RCC 7860 (cell line): ENCODE measurements at places on chromosomes 7 and 10.
A peak's percentile ranks its signal among the peaks of the same experiment; 100 is the strongest.

DNA sequence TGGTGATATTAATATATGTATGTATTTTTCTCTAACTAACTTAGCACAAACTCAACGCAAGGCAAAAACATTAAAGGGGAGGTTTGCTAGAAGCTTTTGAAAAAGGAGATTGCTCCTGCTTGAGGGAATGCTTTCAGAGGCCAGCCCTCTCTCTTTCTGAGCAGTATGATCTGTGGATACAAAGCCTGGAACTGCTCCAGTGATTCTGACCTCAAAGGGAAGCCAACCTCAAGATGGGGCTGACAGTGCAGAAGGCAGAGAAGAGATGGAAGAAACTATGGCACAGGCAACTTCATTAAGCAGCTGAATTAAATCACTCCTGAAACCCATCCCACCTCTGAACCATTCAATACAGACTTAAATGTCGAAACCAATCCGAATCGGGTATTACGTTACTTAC lies 102.4 kb downstream of the USP6NL start:
- no peak for DNase-seq

DNA sequence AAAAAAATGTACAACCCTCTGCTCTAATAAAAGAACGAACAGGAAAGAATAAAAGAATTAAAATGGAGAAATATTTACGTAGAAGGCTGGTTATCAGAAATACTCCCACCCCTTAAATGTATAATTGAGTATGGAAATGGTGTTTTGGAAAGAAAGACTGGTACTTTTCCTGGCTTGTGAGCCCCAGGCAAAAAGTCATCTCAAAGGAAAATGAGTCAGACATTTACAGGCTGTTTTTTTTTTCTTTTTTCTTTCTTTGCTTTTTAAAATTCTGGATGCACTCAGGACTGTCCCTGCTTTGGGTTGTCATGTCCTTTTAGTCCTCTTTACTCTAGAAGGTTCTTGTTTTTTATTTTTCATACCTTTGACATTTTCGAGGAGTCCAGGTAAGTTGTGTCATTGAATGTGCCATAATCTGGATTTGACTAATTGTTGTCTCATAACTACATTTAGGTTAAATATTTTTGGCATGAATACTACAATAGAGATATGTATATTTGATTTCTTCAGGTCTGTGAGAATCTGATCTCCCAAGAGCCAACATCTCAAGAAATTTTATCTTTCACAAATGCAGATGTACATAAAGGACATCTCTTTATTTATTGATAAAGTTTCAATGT lies 313.0 kb upstream of the GLI3 start:
- DNase-seq: no peak

DNA sequence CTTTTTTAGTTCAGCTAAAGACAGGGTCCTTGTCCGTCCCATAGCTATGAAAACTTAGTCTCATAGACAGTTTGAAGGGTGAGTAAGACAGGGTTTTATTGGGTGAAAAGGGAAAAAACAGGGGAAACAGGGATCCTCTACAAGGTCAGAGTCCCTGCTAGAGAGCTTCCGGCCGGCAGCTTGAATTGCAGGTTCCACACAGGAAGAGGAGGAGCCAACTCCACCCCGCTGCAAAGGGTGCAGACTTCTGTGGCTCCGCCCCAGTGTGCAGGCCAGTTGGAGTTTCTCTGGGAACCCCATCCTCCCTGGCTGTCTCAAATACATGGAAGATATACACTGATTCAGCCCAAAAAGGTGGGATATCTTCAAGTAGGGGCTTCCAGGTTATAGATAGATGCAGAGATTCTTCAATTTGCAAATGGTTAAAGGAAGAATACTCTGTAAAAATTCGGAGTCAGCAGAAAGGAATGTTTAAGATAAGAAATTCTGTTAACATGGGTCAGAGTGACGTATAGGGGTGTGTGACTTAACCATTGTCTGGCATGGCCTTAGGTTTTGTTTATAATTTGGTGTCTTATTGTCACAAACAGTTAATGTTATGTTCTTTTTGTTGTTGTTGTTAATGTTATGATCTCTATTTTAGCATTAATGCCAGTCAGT lies 34.6 kb upstream of the HECW1 start:
- DNase-seq: no peak

DNA sequence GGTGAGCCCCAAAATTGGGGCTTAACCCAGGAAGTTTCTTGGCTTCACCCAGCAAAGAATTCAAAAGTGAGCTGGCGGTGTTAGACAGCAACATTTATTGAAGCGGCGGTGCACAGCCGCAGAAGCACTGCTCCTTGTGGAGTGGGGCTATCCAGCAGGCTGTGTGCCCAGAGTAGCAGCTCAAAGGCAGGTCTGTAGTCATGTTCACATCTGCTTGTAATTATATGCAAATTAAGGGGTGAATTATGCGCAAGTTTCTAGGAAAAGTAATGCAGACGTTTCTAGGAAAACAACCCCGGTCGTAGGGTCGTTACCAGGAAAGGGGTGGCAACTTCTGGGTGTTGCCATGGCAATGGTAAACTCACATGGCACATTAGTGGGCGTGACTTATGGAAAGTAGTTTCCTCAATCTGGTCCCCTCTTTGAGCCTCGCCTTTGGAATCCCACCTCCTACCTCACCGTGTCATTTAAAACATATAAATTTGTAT lies 13.7 kb upstream of the KBTBD2 start:
- no peak for DNase-seq

DNA sequence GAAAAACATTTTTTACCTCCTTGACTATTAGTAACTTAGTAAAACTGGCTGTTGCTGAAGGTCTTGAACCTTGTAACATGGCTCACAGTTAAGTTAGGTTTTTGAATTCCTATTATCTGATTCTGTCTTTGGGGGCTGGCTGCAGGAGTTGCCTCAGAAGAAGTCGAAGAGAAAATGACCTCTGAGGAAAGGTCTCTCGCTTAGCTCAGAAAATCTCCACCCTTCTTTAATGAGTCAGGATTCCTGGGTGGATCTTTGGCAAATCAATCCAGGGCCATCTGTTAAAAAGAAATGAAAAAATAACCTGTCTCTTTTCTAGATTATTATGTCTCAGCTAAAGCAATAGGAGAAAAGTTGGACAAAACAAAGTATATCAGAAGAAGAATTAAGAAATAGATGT lies 267.8 kb upstream of the SEMA3C start:
- no peak for DNase-seq

DNA sequence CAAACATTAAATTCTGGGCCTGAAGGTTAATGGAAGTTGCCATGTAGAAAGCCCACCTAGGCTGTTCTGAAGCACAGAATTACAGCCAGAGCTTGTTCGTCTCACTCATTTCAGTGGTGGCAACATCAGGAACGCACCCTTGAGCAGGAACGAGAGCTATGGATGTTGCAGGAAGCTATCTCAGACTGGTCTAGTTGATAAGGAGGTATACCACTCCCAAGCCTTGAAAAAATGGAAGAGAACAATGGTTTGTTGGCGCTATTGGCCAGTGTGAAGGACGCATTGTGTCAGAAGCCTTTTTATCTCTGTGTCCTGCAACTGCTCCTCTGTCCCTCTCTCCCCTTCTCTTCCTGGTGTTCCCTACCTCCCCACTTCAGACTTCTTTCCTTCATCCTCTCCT lies 60.9 kb upstream of the RAPGEF5 start:
- no peak for DNase-seq

GRCh38 chr7:90965211-90965610 lies 299.0 kb upstream of the FZD1 start:
- no peak for DNase-seq

DNA sequence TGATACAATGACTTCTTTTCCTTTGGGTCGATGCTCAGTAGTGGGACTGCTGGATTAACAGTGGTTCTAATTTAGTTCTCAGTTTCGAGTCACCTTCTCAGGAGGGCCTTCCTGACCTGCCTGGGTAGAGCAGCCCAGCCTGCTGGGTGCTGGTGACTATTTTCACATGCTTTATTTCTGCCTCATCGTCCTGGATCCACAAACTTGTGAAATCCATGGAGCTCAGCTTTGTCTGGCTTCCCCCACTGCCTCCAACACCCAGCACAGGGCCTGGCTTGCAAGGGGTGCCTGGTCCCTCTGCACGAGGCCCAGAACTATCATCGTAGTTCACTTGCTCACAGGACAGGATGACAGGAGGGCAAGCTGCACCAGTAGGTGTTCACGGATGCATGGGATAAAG lies 46.9 kb downstream of the SPOCK2 start:
- DNase-seq: no peak

DNA sequence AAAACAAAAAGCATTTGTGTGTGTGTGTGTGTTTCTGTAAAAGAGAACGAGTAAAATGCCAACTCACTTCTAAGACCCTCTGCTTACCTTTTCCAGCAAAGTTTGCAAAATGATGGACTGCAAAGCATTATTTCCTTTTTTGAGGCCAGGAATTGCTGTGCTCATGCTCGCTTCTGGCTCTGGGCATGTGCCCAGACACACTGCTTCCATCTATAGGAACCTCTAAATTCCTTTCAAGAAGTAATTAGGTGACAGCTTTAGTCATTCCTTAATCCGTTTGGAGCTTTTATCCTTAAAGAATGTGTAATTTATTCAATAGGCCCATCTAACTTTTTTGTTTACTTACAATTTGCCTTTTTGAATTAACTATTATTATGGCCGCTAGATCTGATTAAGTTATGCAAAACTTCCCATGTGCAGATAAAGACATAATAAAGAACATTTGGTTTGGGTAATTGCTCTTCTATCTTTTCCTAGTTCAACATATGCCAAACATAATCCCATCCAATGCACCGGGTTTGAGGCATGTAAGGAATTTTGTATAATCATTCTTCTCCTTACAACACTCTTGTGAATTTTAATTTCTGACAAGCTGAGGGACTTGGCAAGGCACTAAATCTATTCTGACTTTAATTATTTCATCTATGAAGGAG lies 34.7 kb downstream of the A1CF start:
- DNase-seq: no peak

GRCh38 chr7:114639451-114639850 lies 224.8 kb downstream of the FOXP2 start:
- DNase-seq: no peak

- DNase-seq: no peak
These were observed 86.1 kb downstream of the CACNB2 start for GRCh38 chr10:18226336-18226735.

- peak; percentile 2 for DNase-seq
These were observed 54.0 kb upstream of the ABCB5 start for GRCh38 chr7:20561466-20561865.

- DNase-seq: no peak
These were observed 78.9 kb downstream of the CUX1 start for GRCh38 chr7:101896316-101896715.

GRCh38 chr7:128207609-128208008 lies 33.5 kb upstream of the LEP start:
- DNase-seq: no peak

GRCh38 chr10:47058032-47058702 lies 146.9 kb downstream of the PTPN20 start:
- no peak for DNase-seq

- no peak for DNase-seq
These were observed 2.2 kb downstream of the ZNF800 start for GRCh38 chr7:127390186-127390816.

- no peak for DNase-seq
These were observed 79.9 kb upstream of the FOXI2 start for GRCh38 chr10:127657056-127657455.

DNA sequence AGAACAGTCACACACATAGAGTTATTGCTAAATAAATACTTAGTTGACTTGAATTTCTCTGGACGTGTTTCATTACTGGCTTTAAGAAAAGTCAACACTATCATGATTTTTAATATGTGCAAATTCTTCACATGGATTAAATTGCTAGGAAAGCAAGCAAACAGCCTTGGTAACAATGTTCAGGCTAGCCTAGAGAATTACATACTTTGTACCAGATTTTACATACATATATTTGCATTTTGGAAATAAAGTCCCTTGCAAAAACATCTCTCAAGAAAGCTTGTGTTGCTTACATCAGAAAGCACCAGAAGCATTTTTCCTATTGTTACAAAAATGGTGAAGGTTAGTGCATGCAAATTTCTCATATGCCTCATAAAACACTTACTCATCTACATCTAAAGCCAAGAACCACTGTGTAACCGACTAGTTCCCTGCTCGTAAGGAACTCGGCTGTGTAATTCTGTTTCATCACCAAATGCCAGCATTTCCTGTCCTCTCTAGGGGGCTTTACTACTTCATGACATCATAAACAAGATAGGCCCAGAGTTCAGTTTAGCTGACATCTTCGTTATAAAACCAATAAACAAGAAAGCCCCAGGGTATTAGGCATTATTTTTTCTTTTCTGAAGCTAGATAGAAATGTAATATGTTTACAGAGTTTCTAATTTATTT lies 87.8 kb downstream of the CFAP58 start:
- peak; percentile 62 for DNase-seq

DNA sequence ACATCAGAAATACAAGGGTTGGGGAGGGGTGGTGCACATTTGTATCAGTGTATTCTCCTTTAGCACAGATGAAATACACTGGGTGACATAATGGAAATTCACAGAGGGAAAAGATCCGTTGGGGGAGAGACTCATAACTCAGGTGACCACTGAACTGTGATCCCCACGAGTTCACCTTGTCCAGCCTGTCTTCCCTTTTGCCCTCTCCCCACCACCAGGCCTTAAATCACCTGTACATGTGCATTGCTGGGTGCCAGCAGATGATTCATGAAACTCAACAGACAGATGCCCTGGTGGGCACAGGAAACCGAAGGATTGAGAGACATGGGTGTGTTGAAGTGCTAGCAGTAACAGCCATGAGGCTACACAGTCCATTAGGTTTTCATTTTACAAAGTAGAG lies 253.3 kb downstream of the PLXNA4 start:
- no peak for DNase-seq

DNA sequence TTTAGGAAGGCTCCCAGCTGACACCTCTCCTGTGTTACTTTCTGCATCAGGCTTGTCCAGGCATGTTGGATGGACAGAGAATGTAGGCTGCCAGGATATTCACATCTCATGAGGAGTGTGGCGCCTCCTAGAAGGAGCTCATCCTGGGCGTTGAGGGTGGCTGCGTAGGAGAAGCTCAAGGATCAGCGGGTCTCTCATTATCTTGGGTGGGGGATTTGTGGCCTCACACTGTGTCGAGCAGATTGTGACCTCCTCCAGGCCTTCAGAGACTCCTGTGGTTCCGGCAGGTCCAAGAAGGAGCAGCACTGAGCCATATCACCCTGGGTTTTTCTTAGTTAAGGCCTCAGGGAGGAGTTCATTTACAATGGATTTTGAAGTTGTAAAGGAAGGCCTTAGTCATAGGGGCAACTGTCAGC lies 8.7 kb upstream of the COBL start:
- DNase-seq: no peak

- DNase-seq: peak; percentile 25
These were observed 1.1 kb downstream of the AHR start for GRCh38 chr7:17299483-17299991.

DNA sequence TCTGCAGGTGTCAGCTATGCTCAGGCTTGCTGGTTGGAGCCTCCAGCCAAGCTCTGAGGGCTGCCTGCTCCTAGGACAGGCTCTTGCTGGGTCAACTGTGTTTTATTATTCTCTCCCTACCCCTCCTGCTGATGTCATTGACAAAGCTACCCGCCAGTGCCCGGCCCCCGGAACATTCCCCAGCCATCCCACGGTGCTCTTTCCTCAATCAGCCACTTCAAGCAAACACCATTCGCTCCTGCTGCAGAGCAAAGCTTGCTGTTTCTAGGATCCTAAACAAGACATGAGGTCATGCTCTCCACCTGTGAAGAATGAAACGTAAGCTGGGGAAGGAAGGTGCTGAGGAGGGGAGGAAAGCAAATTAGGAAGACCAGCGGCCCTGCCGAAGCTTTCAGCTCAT lies 2.1 kb upstream of the C10orf71 start:
- no peak for DNase-seq
